ENCODE measurements at places on chromosomes 13 and 19.

GRCh38 chr13:50085063-50085462, 69.8 kb downstream of the KCNRG start:
- no peak for DNase-seq

DNA sequence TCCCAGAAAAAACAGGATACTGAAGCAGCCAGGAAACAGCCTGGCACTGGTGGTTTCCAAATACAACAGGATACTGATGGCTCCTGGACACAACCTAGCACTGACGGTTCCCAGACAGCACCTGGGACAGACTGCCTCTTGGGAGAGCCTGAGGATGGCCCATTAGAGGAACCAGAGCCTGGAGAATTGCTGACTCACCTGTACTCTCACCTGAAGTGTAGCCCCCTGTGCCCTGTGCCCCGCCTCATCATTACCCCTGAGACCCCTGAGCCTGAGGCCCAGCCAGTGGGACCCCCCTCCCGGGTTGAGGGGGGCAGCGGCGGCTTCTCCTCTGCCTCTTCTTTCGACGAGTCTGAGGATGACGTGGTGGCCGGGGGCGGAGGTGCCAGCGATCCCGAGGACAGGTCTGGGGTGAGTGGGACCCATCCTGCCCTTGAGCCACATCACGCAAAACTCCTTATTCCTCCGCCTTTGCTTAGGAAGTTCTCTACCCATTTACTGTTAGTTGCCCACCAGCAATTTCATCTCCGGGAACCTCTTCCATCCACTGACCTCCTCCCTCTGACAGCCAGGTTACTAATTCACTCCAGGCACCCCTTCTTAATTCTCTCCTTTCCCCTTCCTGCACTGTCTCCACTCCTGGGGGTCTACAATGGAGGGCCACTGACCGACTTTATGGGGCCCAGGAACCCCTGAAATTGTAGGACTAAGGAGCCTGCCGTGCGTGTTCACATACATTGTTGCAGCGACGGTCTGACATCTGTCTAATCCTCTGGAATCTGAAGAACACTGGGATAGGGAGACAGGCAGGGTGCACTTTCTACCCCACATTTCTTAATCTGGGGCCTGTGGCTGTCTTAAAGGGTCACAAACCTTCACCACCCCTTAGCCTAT, 1.2 kb downstream of the ITPKC start:
- no peak for DNase-seq

- DNase-seq, result no peak
Observed at GRCh38 chr19:39347332-39348164, 5.3 kb downstream of the SAMD4B start.

DNA sequence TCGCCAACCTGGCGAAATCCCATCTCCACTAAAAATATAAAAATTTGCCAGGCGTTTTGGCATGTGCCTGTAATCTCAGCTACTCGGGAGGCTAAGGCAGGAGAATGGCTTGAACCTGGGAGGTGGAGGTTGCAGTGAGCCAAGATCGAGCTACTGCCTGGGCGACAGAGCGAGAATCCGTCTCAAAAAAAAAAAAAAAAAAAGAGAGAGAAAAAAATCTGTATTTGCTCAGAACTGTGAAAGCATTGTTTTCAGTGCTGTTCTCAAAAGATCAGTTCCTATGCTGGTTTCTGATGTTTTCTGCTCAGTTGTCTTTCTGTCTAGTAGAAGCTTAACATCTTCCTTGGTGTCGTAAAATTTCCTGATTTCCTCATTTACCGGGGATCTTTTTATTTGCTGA, 2.5 kb downstream of the SF3A2 start:
- DNase-seq, result no peak

DNA sequence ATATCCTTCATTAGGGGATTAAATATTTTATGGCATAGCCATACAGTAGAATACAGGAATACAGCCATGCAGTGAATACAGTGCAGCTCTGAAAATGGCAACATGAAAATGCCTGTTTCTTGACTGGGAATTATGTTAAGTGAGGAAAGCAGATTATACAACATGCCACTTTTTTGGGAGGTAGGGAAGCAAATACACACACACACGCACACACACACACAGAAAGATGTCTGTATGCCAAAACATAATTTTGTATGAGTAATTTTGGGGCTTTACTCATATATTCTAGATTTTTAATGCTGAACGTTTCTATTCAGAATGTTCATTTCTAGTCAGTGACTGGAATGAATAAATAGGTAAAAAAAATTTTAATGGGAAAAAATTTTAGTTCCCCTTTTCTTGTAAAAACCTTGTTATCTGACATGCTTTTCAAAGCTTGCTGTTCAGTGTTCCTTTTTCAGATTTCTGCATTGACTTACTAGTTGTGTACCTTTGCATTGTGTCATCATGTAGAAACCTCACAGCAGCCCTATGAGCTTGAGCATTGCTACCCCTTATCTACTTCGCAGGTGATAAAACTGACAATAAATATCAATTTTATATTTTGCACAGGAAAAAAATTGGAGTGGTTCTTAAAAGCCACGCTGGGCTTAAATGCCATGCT, 7.8 kb downstream of the GPR183 start:
- no peak for DNase-seq

- no peak for DNase-seq
Observed at GRCh38 chr13:19927117-19927748, 31.3 kb upstream of the ZMYM2 start.

DNA sequence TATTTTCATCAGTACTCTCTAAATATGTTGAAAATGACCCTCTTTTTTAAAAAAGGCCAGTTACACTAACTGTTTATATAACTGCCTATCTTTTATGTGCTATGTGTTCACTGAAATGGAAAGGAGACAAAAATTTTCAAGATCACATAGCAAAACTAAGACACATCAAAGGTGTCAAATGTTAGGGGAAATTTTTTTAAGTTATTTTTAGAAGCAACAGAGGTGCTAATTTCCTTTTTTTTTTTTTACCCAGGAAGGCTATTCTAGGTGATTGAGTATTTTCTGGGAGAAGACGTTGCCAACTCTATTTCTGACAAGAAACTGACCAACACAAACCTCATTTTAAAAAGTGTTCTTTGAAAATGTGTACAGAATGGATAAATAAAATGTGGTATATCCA, 45.7 kb downstream of the ELF1 start:
- DNase-seq, result no peak

GRCh38 chr13:33657274-33657673, 160.7 kb upstream of the RFC3 start:
- no peak for DNase-seq

DNA sequence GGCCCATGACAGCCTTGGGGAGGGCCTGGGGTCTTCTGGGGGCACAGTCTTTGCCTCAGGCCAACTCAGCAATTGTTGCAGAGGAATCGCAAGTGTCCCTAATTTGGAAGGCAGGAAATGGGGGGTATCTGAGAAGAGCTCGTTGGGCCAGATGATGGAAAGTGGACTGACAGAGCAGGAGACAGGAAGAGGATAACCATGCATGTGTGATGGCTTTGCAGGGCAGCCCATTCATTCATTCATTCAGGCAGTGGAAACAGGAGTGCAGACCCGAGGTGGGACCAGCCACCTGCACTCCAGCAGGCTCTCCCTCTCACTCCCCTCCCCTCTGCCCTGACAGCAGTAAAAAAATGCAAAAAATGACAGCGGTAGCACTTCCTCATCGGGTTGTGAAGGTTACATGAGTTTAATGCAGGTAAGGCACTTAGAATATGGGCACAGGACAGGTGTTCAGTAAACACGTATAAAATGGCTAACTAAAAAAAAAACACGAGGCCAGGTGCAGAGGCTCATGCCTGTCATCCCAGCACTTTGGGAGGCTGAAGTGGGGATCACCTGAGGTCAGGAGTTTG, 5.0 kb upstream of the TMEM147 start:
- no peak for DNase-seq

- DNase-seq, result no peak
Observed at GRCh38 chr19:1851654-1852580, 3.6 kb upstream of the REXO1 start.

DNA sequence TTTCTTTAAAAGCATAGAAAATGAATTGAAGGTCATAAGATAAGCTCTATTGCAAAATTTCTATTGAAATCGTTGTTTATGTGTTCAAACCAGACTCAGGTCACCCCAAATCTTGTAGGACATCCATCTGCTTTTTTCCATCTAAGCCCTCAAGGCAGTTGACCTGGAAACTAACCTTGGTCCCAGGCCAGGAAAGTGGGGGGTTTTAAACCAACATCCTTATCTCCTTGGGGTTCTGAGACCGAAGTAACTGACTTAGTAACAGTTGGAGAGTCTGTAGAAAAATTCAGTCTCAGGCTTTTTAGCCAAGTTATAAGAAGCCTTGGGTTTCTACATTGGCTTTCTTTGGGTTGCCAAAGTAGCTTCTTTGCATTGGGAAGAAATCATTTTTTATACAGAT, 23.4 kb downstream of the ZNF507 start:
- no peak for DNase-seq

- DNase-seq, result no peak
Observed at GRCh38 chr13:110961959-110962358, 47.1 kb upstream of the ANKRD10 start.

- DNase-seq, result no peak
Observed at GRCh38 chr13:51795419-51795818, 8.5 kb downstream of the DHRS12 start.

DNA sequence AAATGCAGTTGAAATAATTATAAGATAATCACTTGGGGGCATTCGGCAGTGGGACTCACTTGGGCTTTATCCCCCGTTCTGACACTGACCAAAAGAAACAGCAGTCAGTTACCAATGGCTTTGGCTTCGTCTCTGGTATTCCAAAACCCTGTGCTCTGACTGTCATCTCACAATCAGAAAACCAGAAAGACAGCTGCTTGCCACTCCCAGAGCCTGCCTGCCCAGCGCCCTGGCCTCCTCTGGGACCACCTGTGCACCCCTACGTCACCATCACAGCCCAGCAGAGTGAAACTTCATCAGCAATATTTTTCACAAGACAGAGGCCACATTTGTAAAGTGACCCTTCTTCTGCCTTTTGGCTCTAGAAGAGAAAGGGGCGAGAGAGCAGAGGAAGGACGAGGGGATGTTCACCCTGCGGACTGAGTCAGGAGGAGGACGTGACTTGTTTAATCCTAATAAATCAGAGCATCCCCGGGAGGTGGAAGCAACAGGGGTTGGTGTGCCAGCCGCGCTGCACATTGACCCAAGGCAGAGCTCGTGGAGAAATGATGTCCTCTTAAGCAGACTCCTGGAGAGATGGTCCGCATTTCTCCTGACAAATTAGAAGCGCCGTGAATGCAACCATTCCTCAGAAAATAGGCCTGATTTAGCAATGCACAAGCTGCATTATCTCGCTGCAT, 397.8 kb upstream of the ZNF507 start:
- DNase-seq, result no peak

Measured in pulmonary artery endothelial cell (primary cell).